A673 (cell line): ENCODE measurements at places on chromosomes 5 and 9. TPM values are rescaled to one million over a fixed set of nuclear protein-coding genes. Genes with fewer than 3 reads are reported as not detected.

DNA sequence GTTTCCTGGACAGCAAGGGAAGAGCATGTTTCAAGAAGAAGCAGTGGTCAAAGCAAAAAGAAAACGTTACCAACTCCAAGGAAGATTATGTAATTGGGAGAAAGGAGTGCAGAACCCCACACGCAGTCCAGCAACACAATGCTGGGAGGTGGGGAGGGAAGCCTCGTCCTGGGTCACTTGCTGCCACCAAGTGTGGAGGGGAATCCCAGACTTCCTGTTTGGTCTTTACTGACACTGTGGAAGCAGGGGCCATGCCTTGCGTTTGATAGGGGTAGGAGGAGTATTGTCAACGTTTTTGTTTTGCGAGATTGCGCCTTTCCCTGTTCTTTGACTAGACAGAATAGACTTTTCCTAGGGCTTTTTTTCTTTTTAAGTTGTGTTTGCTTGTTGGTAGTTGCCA lies 421.0 kb downstream of the KDM4C start:
- no peak for DNase-seq

- DNase-seq: no peak
Measured at GRCh38 chr9:105881021-105881420, 186.7 kb downstream of the TMEM38B start.

The ZNF608 gene
- total RNA-seq: 1.9 and 2.4 TPM in 2 replicates

The OLFM1 gene
- 278 and 308 TPM in 2 replicates for total RNA-seq

The FOXD4L4 gene
- total RNA-seq: 0.17 TPM in 1 of 2 replicates, not detected in the other

The SPINK13 gene
- total RNA-seq: not detected in 2 replicates

DNA sequence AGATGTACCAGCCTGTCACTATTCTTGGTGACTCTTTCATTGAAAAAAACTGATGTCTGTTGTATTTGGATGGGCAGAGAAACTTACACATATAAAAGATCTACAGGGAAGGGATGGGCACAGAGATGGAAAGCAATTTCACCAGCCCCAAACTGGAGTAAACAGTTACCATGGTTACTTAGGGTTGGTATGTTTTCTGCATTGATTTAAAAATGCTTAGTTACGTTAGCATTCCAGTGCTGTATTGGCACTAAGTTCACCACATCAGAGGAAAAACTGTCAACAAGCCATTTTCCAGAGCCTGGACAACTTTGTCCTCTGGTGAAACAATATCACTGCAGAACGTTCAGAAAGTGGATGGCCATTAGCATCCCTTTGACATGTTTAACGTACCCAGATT lies 28.0 kb downstream of the MARCHF3 start:
- no peak for DNase-seq

The IL5 gene
- total RNA-seq: not detected in 2 replicates

DNA sequence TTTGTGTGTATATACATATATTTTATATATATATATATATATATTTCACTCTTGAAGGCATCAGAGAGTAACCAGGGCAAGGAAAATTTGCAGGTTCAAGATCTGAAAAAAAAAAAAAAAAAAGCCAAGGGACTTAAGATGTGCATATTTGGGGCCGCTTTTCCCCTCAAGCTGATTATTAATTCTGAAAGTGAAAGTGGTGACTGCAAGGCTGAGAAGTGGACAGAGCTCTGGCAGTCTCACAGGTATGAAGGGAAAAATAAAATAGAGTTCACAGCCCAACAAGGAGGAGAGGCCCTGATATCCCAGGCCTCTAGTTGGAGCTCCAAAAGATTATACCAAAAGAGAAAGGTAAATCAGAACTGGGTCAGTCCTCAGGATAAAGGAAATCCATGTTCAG lies 234.4 kb upstream of the GAS1 start:
- DNase-seq: no peak
